ENCODE measurements at places on chromosomes 4 and X.

GRCh38 chrX:48761674-48762471 lies at the start of gene GLOD5:
TSS of gene GLOD5 (plus strand) at chrX:48761747. CDS start at chrX:48761791, 44 bp downstream.
- no peak for DNase-seq

GRCh38 chrX:24259544-24260240 lies 54.2 kb downstream of the SUPT20HL2 start:
- no peak for DNase-seq

- DNase-seq: no peak
Measured at GRCh38 chr4:77538574-77539157, 67.0 kb upstream of the CXCL13 start.

DNA sequence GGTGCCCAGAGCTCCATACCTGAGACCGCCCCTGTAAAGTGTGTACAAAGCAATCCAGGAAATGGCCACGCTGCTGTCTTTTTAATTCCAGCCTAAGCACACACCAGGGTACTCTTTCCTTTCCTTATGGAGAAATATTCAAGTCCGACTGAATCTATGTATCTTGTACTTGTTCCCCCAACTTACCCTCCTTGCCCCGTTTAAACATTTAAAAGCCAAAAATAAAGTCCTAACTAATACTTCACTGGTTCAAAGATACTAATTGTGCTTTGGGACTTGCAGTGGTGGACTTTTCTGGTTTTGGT lies 731 bp upstream of the AMMECR1 start:
- DNase-seq: no peak

- no peak for DNase-seq
Measured at GRCh38 chrX:153925387-153925738, 701 bp downstream of the ARHGAP4 start.

- no peak for DNase-seq
Measured at GRCh38 chr4:106301393-106302061, 14.5 kb downstream of the TBCK start.

DNA sequence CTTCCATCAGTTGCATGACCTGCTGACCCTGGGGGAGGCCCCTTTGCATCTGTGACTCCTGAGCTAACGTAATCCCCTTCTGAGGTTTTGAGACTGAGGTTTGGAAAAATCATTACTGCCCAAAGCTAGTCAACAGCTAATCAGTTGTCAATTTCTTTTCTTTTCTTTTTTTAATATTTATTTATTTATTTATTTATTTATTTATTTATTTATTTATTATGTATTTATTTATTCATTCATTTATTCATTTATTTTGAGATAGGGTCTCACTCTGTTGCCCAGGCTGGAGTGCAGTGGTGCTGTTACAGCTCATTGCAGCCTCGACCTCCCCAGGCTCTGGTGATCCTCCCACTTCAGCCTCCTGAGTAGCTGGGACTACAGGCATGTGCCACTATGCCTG lies 25.1 kb upstream of the FHL1 start:
- no peak for DNase-seq

DNA sequence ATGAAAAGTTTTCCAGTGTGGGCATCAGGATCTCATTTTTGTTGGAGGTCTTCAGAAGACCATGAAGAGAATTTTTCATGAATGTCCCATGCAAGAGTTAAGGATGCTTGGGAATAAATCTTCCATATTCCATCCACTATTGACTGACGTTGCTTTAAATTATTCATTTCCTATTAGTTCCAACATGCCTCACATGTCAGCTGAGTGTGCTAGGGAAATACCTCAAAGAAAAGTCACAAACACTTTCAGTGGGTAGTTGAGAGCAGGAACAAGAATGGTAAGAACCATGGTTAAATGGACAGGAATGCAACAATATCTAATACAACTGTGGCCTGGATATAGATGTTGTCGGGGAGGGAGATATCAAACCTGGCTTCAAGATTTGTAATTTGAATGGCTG lies 610.1 kb downstream of the TECRL start:
- DNase-seq: no peak

DNA sequence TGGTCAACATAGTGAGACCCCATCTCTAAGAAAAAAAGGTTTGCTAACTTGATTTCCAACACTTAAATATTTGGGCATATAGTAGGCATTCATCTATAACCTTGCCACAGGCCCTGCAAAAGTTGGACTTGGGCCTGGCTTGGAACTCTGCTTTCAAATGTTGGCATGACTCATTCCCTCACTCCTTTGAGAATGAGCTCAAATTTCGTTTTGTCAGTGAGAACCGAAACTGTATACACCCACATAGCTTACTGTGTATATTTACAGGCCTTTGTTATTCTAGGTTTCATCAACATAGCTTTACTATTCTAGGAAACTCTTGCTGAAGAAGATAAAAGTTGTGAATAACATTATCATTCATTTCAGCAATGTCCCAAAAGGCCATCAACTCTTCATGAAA lies 88.7 kb upstream of the ELOVL6 start:
- DNase-seq: no peak

DNA sequence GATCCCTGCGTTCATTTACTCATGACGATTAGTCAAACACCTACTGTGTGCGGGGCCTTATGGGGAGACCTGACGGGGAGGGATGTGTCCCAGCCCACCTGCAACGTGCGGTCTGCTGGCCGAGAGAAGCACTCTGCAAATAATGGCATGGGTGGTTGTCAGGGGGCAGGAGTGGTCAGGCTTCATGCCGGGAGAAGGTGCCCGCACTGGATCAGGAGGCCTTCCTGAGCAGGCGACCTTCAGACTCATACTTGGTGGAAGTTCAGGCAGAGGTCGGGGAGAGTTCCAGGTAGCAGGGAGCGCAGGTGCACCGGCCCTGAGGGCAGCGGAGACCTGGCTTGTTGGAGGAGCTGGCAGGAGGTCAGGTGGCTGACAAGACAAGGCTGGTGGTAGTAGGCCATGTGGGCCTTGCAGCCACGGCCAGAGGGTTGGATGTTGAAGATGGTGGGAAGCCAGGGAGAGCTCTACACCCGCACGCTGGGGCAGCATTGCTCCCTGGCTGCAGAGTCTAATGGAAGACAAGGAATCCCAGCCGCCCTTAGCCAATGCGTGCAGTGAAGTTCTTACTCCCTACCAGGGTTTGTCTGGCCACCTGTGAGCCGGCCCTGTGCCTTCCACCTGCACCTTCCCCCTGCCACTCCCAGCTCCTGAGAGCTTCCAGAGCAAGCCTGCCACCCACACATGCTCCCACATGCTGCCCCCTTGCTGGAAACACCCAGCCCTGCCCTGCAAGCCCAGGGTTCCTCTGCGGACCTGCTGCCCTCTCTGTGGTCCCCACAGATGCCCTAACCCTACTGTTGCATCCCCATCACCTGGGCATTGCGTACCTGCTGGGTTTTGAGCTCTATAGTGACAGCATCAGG lies 97.3 kb downstream of the PSAPL1 start:
- DNase-seq: no peak

DNA sequence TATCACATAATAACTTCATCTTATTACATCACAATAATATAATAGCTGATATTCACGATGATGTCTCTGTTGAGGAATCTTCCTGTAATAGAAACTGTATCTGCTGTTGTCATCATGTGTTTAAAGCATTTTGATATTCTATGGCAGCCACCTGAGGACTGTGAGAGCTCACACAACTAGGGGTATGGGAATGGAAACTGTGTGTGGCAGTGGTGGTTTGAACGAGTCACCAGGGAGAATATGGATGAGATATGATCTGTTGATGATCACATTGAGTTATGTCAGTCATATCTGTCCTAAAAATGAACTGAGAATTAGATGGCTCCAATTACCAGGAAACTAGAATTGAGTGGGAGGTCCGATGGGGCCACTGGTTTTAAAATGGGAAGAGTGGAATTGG lies 169.6 kb downstream of the MID1IP1 start:
- DNase-seq: no peak

GRCh38 chr4:18021470-18021719 lies 160 bp downstream of the LCORL start:
- DNase-seq: no peak

- DNase-seq: no peak
Measured at GRCh38 chr4:84220990-84221389, 278.1 kb downstream of the NKX6-1 start.

- no peak for DNase-seq
Measured at GRCh38 chrX:68794461-68794860, 34.4 kb upstream of the EFNB1 start.

DNA sequence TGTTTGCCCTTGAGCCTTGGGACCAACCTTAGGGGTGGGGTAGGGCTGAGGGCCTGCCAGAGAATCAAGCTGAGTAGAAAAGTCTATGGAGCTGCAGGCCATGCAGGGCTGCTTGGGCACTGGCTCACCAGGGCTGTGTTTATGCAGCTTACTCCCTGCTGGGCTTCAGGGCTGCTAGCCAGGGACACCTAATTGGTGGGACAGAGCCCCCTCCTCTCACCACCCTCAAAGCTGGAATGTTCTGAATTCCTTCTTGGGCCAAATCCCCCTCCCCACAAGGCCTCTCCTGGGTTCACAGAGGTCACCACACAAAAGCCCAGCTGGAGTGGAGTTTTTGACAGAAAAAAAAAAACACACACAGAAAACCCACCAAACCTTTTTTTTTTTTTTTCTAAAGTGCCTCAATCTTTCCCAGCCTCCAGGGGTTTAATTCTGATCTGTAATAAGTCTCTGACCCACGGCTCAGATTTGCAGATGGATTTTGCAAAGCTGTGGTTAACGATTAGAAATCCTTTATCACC lies at the start of gene CLDN2:
TSS of gene CLDN2 (plus strand) at position 471 of the 521 bp plus-strand sequence. CDS start 7,827 bp downstream, outside the sequence.
- DNase-seq: no peak

GRCh38 chr4:5018096-5018495 lies 1.2 kb downstream of the CYTL1 start:
- DNase-seq: no peak

DNA sequence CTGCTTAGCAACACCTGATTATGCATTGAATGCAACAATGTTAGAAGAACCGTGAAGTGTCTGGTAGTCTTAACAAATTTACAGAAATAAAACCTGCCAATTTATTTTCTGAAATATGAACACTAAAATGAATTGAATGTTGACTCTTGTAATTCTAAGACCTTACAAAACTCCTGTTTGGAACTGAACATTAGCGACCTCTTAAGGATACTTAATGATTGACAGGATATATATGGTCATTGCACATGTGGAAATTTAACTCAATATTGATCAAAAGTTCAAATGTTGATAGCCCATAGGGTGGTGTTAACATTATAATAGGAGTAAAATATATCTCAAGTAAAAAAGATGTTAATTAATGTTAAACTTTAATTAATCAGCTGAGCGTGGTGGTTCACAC lies 79.1 kb downstream of the TECRL start:
- no peak for DNase-seq

DNA sequence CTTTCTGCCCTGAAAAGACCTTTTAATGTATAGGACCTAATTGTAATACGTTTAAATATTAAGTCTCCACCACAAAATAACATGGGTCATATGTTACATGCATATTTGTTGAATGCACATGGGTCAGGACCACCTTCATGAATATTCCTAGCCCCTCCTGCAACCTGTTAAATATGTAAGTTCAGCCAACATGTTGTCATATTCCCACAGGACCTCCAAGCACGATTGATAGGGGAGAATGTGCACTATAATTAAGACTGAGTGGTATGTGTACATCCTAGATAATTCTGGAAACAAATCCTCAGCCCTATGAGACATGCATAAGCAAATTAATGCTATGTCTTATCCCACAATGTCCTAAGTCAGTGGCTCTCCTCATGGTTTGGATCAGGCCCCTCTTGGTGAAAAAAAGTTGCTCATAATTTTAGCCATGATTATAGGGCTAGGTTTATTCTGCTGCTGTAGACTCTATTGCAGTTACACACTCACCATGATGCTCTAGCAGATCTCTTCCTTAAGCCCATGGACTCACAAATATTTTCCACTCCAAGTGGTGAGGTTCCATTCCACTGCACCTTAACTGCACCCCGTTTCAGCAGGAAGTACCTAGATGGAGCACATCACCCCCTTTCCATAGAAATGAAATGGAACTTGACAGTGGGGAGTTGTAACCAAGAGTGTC lies 10.2 kb downstream of the TIGD2 start:
- no peak for DNase-seq

GRCh38 chr4:107035819-107036583 lies at the start of gene DKK2:
TSS of gene DKK2 (minus strand) at chr4:107036313. CDS start at chr4:107035591, 722 bp downstream.
- DNase-seq: no peak

DNA sequence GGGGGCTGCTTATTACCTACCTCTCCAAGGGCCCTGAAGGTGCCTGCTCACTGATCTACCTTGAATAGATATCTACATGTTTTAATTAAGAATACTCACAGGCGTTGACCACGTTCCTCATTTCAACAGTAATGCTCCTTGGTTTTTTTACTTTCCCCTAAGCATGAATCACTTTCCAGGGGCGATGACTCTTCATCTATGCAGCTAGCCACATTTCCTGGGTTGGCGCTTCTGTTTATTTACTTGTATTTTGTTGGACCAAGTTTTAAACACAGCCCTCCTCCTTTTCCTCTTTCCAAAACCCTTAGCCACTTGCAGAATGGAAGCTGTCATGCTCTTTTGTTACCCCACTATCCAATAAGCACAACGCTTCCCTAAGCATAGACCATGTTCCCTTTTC lies 50.8 kb downstream of the CBLL2 start:
- DNase-seq: no peak

DNA sequence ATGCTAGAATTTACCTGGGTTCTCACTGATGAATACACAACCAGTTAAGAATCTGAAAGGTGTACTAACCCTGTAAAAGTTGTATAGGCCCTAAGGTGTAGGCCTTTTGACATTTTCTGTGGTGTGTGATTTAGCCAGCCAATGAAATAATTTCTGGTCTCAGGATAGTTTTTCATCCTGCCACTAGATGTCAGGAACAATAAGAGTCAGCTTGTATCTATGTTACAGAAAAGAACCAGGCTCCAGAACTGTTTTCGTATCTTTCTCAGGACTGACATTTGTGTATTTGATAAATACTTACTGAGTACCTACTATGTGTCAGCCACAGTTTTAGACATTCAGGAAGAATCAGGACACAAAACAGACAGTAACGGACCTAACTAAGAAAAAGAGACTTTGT lies 673.6 kb upstream of the TENM3 start:
- no peak for DNase-seq

All from stimulated activated CD8-positive, alpha-beta memory T cell treated with anti-CD3 and anti-CD28 coated beads, Interleukin-4, amount 100 ng/mL, for 4 hours (primary cell).